Muscle of leg (tissue), 16 donors: ENCODE measurements at places on chromosomes 1 and 21. TPM values are rescaled to one million over a fixed set of nuclear protein-coding genes. Genes with fewer than 3 reads are reported as not detected.
A peak's percentile ranks its signal among the peaks of the same experiment; 100 is the strongest.

GRCh38 chr1:116827607-116828105, 73.4 kb downstream of the CD2 start:
- DNase-seq = no peak

The CRB1 gene
- 0.17 TPM for polyA plus RNA-seq

- no peak for DNase-seq
Measured at GRCh38 chr1:28421744-28422143, 52.2 kb downstream of the PHACTR4 start.

DNA sequence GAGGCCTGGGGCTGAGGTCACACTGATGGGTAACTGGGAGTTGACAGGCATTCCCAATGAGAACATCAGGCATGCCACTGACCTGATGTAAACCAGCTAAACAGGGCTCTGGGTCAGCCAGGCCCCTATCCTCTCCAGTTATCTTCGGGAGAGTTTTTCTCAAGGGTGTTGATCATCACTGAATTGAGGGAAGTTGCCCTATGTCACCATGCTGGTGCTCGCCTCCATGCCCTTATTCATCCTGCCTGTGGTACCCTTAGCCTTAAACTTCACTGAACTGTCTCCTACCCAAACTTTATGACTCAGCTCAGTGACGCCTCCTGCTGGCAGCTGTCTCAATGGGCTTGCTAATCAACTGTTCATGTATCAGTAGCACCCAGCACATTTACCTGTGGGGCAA, 80.7 kb upstream of the TNR start:
- peak; percentile 23 for DNase-seq

The PDZK1 gene
- polyA plus RNA-seq = 0.50 TPM

The TMPRSS15 gene
- polyA plus RNA-seq = 0.62 TPM

- no peak for DNase-seq
Measured at GRCh38 chr21:36471254-36471723, 8.6 kb downstream of the CLDN14 start.

DNA sequence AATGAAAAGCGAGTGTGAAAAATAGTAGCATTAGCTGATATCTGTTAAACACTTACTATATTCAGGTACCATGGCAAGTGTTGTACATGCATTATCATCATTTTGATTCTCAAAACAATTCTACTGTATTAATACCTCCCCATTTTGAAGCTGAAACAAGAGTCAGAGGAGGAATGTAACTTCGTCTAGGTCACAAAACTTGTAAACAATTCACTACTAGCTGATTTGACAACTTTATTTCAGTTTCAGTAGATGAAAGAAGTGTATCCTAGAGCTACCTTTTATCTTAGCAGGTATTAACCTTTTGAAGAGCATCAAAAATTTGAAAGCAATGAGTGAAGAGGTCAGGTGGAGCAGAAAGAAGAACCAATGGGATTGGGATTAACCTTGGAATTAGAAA, 1.6 kb downstream of the CD84 start:
- no peak for DNase-seq

DNA sequence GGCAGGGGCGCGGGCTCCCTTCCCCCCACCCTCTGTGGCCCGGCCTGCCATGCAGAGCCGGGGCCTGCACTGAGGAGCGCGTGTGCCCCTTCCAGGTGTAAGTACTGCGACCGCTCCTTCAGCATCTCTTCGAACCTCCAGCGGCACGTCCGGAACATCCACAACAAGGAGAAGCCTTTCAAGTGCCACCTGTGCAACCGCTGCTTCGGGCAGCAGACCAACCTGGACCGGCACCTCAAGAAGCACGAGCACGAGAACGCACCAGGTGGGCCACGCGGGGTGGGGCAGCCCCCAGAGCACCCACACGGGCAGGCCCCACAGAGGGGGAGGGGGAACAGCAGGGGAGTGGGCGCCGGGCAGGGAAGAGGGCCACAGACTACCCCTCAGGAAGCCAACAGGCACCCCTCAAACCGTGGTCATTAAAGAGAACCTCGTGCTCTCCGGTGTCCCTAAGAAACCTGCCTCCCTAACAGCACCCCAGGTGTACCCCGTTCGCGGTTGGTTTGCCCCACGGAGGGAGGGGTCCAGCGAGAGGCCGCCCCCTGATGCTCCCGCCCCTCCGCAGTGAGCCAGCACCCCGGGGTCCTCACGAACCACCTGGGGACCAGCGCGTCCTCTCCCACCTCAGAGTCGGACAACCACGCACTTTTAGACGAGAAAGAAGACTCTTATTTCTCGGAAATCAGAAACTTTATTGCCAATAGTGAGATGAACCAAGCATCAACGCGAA, 28.8 kb upstream of the ARHGEF16 start:
- no peak for DNase-seq

GRCh38 chr1:230879778-230880177, 11.5 kb upstream of the C1orf198 start:
- DNase-seq = no peak

DNA sequence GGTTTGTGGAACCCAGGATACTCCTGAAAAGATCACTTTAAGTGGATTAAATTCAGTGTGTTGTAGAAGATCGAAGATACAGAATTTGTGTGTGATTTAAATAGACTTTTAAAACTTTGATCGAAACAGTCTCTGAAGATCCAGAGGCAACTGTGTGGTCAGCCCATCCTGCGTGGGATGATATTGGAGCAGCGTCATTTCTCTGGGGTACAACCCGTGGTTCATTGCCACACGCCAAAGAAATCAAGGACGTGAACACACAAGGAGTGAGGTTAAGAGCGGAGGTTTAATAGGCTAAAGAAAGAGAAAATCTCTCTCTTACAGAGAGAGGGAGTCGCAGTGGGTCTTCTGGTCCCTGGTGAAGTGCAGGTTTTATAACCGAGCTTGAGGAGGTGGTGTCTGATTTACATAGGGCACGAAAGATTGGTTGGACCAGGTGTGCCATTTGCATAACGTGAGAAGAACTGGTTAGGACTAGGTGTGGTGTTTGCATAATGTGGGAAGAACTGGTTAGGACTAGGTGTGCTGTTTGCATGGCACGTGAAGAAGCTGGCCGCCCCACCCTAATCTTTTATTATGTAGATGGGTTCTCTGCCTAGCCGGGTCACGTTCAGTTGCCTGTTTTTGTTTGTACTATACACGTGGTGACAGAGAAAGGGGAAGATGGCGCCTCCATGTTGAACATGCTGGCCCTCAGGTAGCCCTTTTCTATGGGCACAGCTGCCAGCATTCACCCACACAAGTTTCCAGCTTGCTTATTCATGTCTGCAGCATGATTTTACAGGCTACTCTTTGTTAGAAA, 82.3 kb downstream of the ADSS2 start:
- no peak for DNase-seq

- DNase-seq = no peak
Measured at GRCh38 chr1:145985129-145985501, 11.3 kb downstream of the TXNIP start.

The GCSAML gene
- polyA plus RNA-seq = 0.10 TPM

GRCh38 chr1:192602757-192603156, 27.2 kb downstream of the RGS1 start:
- DNase-seq = no peak

The TAL1 gene
- polyA plus RNA-seq = 3.3 TPM

DNA sequence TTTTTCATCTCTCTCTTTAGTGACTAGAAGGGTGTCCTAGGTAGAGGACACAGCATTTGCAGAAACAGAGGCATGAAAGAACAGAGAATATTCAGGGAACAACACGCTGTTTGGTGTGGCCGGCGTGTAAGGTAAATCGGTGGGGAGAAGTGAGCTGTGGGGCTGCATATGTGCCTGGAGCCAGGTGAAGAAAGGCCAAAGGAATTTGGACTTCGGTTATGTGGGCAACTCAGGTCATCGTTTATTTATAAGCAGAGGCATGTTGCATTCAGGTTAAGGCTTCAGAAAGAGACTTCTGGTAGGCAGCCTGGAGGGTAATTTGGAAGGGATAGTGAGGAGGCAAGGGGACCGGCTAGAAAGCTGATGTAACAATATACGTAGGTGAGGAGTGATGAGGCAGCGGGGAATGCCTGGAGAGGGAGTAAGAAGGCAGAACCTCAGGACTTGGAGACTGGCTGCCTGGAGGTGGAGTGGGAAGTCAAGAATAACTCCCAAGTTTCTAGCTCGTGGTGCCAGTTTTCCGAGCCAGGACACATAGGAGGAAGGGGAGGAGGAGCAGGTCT, 64.1 kb upstream of the ACOT11 start:
- no peak for DNase-seq

The SYDE2 gene
- polyA plus RNA-seq = 2.5 TPM

The DFFB gene
- polyA plus RNA-seq = 5.0 TPM

DNA sequence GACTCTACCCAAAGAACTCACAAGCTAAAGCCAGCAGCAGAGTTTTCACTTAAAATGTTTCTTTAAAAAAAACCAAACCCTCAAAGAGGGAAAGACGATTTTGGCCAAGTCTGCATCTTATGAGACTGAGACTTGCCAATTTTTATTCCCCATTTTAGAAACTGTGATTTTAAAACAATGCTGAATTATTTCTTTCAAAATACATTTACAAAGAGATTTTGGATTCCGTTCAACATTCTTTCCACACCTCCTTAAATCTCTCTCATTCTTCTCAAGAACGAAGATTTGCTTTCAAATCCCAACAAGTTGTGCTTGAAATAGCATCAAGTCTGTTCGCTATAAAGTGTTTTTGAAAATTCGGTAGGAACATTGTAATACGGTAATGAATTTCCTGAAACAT, 133.9 kb upstream of the VANGL1 start:
- DNase-seq = peak; percentile 94

The PLD5 gene
- 0.67 TPM for polyA plus RNA-seq

DNA sequence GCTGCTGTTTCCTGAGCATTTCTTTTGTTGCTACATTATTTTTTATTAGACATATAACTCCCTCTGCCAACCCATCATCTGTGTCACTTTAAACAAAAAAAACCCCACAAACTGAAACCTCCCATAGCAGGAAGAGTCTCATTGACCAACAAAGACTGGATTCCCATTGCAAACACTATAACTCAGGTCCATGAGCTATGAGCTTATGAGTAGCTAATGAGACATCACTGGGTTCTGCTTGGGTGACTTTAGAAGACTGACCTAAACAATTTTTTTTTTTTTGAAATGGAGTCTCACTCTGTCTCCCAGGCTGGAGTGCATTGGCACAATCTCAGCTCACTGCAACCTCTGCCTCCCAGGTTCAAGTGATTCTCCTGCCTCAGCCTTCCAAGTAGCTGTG, 212.8 kb downstream of the LTN1 start:
- DNase-seq = no peak

DNA sequence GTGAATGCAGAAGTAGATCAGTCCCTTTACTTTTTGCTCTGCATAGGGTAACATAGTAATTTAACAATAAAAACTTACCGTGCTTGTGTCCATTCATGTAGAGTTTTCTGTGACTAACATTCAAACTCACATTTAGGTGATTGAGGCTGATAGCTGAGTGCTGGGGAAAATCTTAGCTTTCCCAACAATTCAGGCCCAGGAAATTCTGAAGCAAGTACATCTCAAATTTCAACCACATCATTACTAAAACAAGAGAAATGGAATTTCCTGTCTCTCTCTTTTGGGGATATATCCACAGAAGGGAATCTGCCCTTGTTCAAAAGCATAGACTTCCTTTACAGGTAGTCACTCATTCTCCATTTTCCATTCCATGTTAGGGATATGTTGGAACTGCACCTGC, 33.1 kb upstream of the C1orf146 start:
- DNase-seq = no peak

- DNase-seq = peak; percentile 92
Measured at GRCh38 chr1:6222636-6223035, 13.1 kb downstream of the ICMT start.

- peak; percentile 54 for DNase-seq
Measured at GRCh38 chr1:111275079-111275478, 15.6 kb upstream of the CHIA start.

DNA sequence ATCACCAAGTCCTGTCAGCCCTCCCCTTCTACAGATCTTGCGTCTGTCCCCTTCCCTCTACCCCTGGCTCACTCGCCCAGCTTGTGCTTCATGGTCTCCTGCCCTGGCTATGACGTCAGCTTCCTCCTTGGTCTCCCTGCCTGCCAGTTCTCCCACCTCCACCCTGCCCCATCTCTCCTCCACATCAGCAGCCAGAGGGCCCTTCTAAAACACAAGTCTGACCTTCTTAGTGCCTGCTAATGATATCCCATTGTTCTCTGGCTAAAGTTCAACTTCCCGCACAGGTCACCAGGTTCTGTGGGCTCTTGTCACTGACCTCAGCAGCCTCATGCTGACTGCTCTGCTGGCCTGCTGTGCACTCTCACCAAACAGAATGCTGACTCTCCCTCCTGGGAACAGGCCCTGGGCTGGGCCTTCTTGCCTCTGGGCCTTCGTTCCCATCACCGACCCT, 24.7 kb upstream of the MYCL start:
- DNase-seq = peak; percentile 13

DNA sequence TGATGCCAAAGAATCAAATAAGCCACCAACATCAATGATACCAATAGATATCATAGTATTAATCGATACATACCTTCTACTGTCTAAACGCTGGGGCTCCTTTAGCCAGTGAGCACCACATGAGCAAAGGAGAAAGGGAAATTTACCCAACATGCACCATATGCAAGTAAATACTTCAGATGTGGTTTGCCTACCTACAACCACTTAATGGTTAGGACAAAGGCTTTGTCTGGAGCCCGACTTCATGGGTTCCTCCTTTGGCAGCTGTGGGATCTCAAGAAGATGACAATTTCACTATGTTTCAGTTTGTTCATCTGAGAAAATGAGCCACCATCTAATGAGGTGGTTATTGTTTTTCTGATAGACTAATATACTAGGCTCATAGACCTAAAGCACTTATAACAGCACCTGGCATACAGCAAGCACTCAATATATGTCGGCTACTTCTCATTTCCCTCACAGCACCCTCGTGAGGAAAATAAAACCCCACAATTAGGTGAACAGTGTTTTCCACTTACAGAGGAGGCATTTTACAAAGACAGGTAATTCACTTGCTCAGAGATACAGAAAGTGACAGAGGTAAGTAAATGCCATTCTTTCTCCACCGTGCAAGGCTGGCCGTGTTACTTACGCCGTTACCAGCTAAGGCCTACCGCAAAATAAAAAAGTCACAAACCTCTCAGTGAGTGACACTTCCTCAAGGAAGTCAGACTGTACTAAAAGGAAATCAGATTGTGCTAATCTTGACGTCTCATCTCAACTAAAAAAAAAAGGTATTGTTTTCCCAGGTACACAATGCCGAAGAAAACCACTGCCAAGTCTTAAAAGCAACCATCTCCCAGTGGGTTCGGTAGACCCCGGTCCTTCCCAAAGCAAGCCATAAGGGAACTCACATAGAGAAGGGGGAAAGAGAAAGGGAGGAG, 1.6 kb downstream of the TTC13 start:
- DNase-seq = peak; percentile 30

The LMX1A gene
- polyA plus RNA-seq = 0.41 TPM

The TACSTD2 gene
- polyA plus RNA-seq = 0.20 TPM
